Left renal cortex interstitium (tissue), 4 donors: ENCODE measurements at places on chromosomes 16 and 17.

DNA sequence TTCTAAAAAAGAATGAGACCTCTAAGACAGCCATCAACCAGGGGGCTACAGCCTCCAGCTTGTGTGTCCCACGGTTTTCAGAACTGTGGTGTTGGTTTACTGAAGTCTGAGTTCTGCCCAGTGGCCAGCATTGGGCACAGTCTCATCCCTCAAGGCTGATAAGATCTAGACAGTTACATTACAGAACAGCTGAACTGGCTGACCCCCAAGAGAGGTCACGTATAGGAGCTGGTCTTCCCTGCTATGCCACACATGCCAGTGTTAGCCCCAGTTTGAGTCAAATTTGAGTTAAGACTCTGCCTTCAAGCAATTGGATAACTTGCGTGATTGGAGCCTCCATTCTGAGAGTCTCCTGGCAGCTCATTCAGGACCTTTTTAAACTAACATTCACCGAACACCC lies 14.8 kb upstream of the NUP93 start:
- DNase-seq: no peak

- no peak for DNase-seq
These were observed 86.5 kb upstream of the LHX1 start for GRCh38 chr17:36850790-36851189.

- DNase-seq: no peak
These were observed 354 bp upstream of the ESRP2 start for GRCh38 chr16:68236137-68236825.

DNA sequence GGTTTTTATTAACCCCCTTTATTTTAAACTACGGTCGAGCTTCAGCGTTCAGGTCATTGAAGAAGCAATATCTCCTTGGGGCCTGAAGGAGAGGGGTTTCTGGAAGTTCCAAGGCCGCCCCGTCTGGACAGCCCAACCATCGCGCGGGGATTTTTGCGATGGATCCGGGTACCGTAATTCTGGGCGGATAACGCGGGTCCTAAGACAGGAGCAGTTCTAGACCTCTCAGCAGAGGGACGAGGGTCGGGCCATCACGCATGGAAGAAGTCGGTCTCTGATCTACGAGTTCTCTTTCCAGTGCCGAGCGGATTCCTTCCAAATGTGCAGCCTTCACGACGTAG lies 3.6 kb downstream of the BORCS6 start:
- no peak for DNase-seq

- no peak for DNase-seq
These were observed 79.6 kb upstream of the CLEC18B start for GRCh38 chr16:74500907-74501306.

DNA sequence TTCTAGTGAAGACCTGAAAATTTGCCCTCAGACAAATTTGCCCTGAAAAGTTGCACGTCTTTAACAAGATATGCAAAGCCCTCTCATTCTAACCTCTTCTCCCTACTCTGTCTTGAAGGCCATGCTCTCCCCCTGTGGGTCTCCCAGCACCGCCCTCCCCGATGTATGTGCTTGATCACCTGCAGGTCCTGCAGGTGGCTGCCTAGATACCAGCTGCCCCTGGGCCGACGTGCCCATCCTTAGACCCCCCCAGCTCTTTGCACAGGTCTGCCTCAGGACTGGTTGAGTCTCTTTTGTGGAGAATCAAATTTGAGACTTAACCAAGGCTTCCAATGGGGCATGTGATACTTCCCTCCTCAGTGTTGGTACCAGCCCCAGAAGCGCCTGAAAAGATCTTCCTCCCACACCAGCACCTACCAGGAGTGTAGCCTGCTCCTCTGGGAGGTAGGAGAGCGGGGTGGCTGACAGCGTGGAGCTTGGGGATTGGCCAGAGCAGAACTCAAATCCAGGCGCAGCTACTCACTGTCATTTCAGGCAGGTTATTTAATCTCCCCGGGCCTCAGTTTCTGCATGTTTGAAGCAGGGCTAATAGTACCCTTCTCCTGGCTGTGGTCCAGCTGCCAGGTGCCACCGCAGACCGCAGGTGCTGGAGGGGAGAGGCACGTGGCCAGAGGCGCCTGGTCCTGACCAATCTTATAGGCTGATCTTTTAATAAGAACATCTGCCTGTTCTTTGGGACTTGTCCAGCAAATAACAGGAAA lies 4.5 kb upstream of the MRPL38 start:
- no peak for DNase-seq
